Naive B cell (primary cell): ENCODE measurements at places on chromosomes 3 and 15. TPM values are rescaled to one million over a fixed set of nuclear protein-coding genes. Genes with fewer than 3 reads are reported as not detected.

DNA sequence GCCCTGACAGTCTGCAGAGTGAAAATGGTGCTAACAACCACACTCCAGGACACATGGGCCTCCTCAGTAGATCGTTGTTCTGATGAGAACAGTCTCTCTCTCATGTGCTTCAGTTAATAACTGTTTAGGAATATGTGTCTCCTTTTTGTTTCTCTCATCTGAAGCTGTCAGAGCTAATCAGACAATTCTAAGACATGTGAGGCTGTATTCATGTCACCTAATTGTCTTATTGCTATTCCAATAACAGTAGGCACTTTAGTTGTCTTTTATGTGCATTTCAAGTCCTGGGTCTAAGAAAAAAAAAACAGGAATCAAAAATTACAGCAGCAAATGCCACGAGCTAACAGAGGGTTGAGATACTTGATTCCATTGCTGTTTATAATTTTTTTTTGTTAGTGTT, 89.1 kb downstream of the WDR49 start:
- no peak for DNase-seq

Gene DLEC1
- polyA plus RNA-seq = not detected

DNA sequence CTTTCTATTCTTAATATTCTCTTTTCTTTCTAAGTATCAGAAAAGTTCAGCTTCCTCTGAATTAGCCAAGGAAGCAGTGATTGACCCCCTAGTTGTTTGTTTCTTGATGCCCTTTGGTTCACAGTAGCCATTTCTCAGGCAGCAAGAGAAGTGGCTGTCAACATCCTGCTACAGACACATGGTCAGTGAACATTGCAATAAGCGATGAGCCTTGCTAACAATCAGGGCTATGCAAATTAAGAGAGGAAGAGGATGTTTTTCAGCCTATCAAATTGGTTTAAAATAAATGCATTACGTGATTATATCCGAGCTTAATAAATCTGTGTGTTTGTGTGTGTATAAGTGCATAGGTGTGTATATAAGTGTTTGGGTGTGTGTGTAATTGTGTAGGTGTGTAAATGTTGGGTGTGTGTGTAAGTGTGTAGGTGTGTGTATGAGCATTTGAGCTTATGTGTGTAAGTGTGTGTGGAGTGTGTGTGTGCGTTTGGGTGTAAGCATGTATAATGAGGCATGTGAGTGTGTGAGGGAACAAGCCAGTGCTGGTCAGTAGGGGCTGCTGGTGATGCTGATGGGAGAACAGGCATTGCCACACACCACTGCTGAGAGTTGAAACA, 78.1 kb upstream of the XCR1 start:
- DNase-seq = no peak

Gene GRK7
- not detected for polyA plus RNA-seq

Gene SAXO2
- polyA plus RNA-seq = 2.4 TPM

- DNase-seq = no peak
Observed at GRCh38 chr3:77620009-77620408, 580.1 kb downstream of the ROBO2 start.

Gene GOLGA8J
- not detected for polyA plus RNA-seq
